Activated CD8-positive, alpha-beta memory T cell treated with anti-CD3 and anti-CD28 coated beads for 24 hours (primary cell): ENCODE measurements at places on chromosomes 1 and 21.

DNA sequence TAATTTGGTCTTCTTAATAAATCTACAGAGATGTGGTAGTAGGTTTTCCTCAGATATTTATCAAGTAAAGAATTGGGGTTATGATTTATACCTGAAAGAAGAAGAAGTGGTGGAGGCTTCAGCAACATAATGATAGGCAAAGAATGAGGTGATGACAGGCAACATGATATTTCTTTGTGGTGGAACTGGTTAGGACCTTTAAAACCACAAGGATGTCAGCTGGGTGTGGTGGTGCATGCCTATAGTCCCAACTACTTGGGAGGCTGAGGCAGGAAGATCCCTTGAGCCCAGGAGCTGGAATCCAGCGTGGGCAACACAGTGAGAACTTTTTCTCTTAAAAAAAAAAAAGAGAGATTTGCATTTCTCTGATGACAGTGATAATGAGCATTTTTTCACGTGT lies 34.1 kb upstream of the COL11A1 start:
- DNase-seq: no peak

DNA sequence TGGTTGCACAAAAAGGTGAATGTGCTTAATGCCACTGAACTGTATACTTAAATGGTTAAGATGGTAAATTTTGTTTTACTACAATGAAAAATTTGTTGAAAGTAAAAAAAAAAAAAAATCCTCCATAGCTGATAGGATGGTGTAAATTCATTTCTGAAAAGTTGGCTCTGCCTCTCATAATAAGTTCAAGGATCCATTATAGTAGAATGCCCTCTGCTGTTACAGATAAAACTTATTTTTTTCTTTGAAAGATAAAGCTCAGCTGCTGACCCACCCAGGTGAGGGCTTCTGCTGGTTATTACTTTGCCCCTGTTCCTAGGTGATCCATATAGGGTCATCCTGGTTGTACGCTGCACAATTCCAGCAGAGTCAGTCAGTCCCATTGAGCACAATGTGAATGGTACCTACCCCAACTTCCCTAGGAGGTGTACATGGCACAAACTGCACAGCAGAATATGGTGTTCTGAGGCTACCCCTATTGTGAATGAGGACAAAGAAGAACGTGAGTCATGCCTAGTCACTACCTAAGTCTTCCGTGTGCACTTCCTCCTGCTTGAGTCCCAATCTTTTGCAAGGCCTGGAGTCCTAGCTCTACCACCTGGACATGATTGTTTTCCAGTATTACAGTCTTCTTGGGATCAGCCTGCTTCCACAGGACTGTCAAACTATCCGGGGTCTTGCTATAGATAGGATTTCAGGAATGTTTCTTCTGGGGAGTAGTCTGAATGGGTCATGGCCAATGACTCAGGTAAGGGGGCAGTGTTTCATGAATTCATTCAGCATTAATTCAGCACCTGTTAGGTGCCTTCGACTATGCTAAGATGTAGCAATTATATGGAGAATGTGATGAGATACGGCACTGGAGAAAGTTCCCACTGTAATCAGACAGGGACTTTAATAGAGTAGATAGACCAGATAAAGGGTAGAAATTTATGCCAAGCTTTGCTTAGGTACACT lies 20.8 kb upstream of the CD5L start:
- no peak for DNase-seq

DNA sequence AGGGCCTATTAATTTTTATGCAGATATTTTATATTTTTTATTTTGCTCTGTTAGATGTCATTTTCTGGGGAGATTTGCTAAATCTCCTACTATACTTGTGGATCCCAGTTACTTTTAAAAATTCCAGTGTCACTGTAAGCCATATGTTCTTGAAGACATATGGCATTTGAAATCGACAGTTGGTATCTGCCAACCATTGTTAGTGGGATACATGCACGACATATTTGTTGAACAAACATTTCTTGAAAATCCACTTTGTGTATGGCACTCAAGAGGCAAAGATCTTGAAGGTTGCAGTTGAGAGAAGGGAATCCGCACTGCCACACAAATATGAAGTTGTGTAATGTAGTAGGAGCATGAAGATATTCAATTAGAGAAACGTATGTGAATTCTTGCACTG lies 287.7 kb downstream of the HHAT start:
- DNase-seq: no peak

DNA sequence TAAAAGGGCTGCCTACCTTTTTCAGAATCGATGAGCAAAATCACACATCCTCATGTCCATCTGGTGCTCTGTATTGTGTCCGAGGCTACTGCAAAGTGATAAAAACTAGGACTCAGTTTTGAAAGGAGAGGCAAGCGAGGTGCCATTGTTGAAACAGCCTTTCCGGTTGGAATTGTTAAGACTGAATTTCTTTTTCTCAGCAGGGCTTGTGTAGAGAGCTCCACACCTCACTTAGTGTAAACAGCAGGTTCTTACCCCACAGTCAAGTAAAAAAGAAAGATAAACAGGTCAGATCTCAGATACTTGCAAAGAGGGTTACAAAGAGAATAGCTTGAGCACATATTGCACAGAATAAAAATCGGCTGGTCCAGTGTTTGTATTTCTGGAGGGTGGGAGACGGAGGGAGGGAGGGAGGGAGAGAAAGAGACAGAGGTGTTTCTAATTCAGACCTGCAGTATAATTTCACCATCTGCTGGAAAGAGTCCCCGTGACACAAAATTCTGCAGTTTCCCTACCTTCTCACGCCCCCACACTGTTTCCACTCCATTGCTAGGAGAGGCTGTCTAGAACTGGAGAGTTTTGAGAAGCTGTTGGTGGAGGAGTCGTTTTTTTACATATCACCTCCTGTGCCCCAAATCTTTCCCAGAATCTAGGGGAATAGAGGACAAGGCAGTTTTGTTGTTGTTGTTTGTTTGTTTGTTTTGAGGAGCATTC lies 82.5 kb downstream of the EDEM3 start:
- DNase-seq: no peak

- no peak for DNase-seq
Measured at GRCh38 chr1:104092698-104093097, 343.0 kb downstream of the AMY1C start.

- DNase-seq: no peak
Measured at GRCh38 chr1:207414606-207415108, 39.5 kb upstream of the CR2 start.

- DNase-seq: no peak
Measured at GRCh38 chr1:226687426-226687825, 51.7 kb downstream of the ITPKB start.

GRCh38 chr1:53131590-53131938 lies 10.9 kb downstream of the SLC1A7 start:
- no peak for DNase-seq

DNA sequence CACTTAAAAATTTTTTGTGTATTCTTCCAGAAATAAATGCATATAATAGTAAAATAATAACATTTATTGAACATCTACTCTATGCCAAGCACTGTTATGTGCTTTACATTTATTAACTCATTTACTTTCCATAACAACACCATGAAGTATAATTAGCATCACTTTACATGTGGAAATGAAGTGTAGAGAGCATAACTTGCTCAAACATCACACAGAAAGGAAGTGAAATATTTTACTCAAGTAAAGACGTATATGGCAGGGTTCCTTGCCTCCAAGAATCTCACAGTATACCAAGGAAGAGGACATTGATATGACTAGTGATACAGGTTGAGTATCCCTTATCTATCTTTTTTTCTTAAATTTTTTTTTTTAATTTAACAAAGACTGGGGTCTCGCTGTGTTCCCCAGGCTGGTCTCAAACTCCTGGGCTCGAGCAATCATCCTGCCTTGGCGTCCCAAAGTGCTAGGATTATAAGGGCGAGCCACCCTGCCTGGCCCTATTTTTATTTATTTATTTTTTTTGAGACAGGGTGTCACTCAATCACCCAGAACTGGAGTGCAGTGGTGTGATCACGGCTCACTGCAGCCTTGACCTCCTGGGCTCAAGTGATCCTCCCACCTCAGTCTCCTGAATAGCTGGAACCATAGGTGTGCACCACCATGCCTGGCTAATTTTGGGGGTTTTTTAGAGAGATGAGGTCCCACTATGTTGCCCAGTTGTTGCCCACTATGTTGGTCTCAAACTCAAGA lies 7.7 kb upstream of the CLIC4 start:
- no peak for DNase-seq

- DNase-seq: peak; percentile 73
Measured at GRCh38 chr1:225426395-225427234, 1.2 kb downstream of the LBR start.

DNA sequence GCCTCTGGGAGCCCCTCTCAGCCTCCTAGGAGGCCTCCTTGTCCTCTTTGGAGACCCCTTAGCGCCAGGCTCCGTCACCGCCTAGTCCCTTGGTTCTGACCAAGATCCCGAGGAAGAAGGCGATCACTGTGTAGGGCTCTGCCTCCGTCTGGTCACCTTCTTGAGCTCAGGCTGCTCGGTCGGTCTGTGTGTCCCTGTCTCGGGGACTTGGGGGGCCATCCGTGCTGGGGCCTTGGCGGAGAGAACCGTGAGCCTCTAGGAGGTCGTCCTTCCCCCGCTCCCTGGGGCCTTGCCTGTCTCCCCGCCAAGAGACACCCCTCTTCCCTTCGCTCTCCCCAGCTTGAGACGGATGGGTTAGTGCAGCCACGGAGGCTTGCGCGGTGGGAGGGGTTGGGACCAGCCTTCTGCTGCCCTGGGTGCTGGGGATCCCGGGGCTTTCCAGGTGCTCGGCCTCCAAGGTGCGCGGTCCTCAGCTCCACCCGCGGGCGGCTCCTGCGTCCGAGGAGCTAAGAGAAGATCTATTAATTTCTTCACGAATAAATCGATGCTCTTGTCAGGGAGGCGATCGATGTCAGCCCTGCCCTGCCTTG lies 701 bp upstream of the INSRR start:
- no peak for DNase-seq

GRCh38 chr1:31886866-31887265 lies 51.3 kb downstream of the PTP4A2 start:
- DNase-seq: no peak

DNA sequence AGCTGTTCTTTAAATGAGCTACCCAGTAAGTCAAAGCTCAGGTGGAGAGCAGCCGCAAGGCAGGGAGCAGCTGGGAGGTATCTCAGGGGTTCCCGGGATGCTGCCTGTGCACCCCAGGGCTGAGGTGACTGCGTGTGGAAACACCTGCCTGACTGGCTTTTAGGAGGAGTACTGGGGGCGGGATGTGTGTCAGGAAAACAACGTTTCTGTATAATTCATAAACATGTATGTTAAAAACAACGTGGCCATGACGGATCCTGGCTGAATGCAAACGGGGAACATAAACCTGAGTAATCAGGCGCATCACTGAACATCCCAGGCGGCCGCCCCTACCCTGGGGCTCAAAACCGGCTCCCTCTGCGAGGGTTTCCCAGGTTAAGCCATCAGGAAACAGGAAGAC lies 1.5 kb downstream of the C1orf159 start:
- no peak for DNase-seq

DNA sequence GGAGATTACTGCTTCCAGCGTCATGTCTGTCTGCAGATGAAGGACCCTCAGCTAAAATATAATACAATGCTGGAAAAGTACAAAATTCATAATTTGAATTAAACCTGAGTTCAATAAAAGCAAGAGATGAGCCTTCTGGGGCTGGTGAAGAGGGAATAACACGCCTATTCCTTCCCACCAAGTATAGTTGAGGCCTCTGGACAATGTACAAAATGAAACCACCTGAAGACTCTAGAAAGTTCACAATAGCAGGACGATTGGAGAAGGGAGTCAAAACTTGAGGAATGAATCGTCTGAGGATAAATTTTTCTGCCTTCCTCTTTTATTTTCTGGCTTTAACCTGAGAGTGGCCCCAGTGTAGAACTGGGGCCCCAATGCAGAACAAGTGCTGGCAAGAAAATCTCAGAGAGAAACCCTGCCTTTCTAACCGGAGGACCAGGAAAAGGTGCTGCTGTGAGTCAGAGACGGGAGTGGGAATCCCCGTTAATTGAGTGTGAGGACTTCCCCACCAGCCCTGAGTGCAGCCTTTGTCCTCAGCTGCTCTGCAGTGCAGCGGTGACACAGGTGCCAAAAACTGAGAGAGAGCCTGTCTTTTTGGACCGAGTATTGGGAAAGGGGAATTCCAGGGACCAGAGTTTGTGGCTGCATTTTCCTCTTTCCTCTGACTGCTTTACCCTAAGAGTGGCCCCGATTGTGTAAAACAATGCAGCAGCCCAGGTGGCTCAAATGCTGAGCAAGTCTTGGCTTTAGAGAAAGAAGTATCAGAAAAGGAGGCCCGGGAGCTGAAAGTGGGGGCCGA lies 264.9 kb downstream of the DYRK1A start:
- DNase-seq: no peak

DNA sequence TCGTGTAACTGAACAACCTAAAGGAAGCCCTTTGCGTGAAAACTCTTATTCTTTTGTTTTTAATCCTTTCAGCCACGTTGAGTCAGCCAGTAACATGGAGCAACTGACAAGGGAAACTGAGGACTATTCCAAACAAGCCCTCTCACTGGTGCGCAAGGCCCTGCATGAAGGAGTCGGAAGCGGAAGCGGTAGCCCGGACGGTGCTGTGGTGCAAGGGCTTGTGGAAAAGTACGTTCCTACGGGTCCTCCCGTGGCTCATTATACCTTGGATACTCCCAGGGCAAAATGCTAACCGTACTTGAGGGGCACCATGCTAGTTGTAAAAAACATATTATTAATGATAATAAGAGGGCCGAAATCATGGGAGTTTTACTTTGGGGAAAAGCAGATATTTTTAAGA lies 49.4 kb downstream of the LAMC2 start:
- DNase-seq: no peak

- DNase-seq: no peak
Measured at GRCh38 chr1:235622936-235623779, 26.4 kb downstream of the GNG4 start.

GRCh38 chr1:30360753-30361152 lies 362.6 kb downstream of the MATN1 start:
- no peak for DNase-seq

GRCh38 chr1:25232866-25233784 lies 823 bp upstream of the SYF2 start:
- peak; percentile 74 for DNase-seq

GRCh38 chr1:2476061-2476999 lies at the start of gene PLCH2:
Gene PLCH2, plus strand, starts transcription at chr1:2476289. Its CDS starts 300 bp downstream, at chr1:2476589.
- no peak for DNase-seq

DNA sequence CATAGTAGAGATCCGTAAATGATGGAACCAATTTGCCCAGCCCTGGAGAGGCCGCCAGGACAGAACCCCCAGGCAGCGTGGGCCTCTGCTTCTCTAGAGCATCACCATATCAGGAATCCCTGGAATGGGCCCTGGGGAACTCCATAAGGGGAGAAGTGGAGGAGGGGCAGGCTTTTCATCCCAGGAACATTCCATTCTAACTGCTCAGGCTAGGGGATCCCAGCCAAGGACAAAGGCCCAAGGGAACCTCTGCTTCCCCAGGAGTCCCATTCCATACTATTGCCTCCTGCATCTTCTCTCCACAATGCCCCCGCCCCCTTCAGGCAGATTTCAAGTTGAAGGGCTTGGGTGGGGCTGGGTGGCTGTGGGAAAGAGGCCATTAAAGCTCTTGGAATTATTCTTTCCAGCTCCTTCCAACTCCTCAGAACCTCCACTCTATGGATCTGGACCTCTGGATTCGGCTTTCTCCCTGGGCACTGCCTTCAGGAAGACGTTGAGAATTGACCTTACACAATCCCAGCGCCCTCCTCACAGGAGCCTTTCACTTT lies 6.0 kb downstream of the TRNP1 start:
- DNase-seq: no peak
